ENCODE measurements at places on chromosomes 5 and 9. TPM values are rescaled to one million over a fixed set of nuclear protein-coding genes. Genes with fewer than 3 reads are reported as not detected.

SLC45A2 gene
- total RNA-seq = not detected

RNF20 gene
- total RNA-seq = 34.6 TPM

PNPLA7 gene
- total RNA-seq = 0.59 TPM

TMEFF1 gene
- 5.3 TPM for total RNA-seq

PLK2 gene
- total RNA-seq = 543 TPM

GLRA1 gene
- not detected for total RNA-seq

IL11RA gene
- 9.0 TPM for total RNA-seq

NANS gene
- total RNA-seq = 87.3 TPM

IRX4 gene
- not detected for total RNA-seq

MCC gene
- total RNA-seq = 95.9 TPM

SLC25A25 gene
- 19.2 TPM for total RNA-seq

CD274 gene
- 22.5 TPM for total RNA-seq

VCAN gene
- 2,662 TPM for total RNA-seq

SOX30 gene
- total RNA-seq = not detected

SMC2 gene
- total RNA-seq = 20.7 TPM

LHX6 gene
- not detected for total RNA-seq

CDH10 gene
- total RNA-seq = 2.4 TPM

CCNJL gene
- total RNA-seq = 3.3 TPM

FIBCD1 gene
- total RNA-seq = 26.0 TPM

PCDHGA2 gene
- total RNA-seq = 3.5 TPM

ZFP2 gene
- total RNA-seq = 0.55 TPM

PALM2AKAP2 gene
- total RNA-seq = 28.5 TPM

FGF18 gene
- 0.05 TPM for total RNA-seq

RHOBTB3 gene
- total RNA-seq = 273 TPM

PAEP gene
- not detected for total RNA-seq

SLC36A3 gene
- not detected for total RNA-seq

HNRNPK gene
- total RNA-seq = 393 TPM

ZFYVE16 gene
- total RNA-seq = 37.9 TPM

ZNF366 gene
- total RNA-seq = 0.05 TPM

TPM2 gene
- total RNA-seq = 1,826 TPM

SLC6A7 gene
- total RNA-seq = not detected

GRXCR2 gene
- total RNA-seq = not detected

SLC25A2 gene
- 0.30 TPM for total RNA-seq

GPR21 gene
- 0.97 TPM for total RNA-seq

Data from smooth muscle cell of the umbilical artery (primary cell).